SW 1271 (cell line): ENCODE measurements at places on chromosomes 13 and 19.
A peak's percentile ranks its signal among the peaks of the same experiment; 100 is the strongest.

- no peak for DNase-seq
These were observed 351.4 kb downstream of the SLITRK5 start for GRCh38 chr13:88022431-88023208.

DNA sequence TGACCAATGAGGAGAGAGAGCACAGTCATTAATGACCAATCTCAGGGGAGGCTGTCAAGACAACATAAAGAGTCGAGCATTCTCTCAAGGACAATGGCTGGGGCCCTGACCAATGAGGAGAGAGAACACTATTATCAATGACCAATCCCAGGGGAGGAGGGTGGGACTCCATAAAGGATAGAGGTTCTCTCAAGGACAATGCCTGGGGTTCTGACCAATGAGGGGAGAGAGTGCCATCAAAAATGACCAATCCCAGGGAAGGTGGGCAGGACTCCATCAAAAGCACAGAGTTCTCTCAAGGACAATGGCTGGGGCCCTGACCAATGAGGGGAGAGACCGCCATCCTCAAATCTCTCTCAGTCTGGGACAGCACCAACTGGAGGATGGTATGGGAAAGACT is 3.3 kb upstream of the KLK11 start:
- no peak for DNase-seq

- no peak for DNase-seq
These were observed 202.9 kb downstream of the USP12 start for GRCh38 chr13:26968431-26969341.

GRCh38 chr13:38395497-38395788 is 45.8 kb downstream of the UFM1 start:
- DNase-seq = no peak

DNA sequence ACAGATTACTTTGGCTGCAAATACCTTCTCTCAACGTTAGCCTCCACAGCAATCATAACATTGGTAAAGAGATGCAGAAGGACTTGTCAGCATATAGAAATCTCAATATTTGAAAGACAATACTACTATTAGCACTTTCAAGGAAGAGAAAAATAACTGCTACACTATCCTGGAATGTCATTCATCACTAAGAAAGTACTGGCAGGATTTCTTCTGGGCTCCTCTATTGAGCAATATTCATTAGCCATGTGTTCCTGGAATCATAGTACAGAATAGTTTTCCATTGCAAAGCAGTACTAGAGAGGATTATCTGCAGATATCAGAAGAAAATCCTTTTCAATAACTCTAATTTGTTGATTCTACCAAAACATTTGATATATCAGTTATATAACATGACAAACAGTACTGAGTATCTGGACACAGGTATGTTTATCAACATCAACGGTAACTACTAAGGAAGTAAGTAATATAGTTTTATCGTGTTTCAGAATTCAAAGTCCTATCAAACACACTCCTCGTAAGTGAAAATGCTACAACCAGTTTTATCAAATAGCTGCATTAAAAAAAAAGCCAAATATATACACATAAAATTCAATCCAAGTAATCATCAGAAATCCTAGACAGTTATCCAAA is 27.3 kb downstream of the INTS6 start:
- no peak for DNase-seq

DNA sequence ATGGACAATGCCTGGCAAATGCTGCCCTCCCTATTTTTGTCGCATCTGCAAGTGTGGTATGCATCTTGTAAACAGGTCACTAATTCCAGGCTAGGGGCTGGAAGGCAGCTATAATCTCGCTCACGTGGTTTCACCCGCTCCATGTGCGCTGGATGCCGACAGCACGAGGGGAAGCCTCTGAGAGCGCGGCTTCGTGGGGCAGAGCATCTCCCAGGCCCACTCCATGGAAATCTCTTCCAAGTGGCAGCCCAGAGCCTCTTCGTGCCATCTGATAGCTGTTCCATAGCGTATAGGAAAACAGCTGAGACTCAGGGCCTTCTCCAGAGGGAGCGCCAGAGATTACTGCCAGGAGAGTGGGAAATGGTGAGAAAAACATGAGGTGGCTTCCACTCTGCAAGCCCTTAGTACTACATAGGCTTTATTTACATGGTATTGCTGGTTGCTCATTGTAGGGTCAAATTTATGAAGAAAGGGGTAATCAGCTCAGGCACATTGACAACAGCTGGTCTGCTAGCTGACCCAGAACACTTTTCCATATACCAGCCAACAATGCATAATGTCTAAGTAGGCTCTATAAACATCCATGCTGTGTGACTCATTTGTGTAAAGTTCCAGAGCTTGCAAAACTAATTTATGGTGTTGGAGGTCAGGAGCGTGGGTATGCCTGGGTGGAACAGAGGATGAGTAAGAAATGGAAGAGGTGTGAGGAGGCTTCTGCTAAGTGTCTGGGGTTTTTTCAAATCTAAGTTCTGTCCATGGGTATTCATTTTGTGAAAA is 165.2 kb downstream of the SHISA2 start:
- no peak for DNase-seq

DNA sequence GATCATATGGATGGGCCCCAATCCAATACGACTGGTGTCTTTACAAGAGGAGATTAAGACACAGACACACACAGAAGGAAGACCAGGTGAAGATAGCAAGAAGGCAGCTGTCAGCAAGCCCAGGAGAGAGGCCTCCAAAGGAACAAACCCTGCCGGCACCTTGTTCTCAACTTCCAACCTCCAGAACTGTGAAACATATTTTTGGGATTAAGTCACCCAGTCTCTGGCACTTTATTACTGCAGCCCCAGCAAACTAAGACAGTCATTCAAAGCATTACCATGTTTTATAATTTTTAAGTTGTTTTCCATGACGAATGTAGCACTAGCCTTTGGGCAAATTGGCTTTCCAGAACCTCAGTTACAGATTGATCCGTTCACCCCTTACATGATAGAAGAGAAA is 11.3 kb downstream of the STARD13 start:
- peak; percentile 41 for DNase-seq

- DNase-seq = no peak
These were observed 3.8 kb downstream of the GJB2 start for GRCh38 chr13:20188667-20189553.

- no peak for DNase-seq
These were observed 42.9 kb upstream of the RAP2A start for GRCh38 chr13:97390941-97391600.

DNA sequence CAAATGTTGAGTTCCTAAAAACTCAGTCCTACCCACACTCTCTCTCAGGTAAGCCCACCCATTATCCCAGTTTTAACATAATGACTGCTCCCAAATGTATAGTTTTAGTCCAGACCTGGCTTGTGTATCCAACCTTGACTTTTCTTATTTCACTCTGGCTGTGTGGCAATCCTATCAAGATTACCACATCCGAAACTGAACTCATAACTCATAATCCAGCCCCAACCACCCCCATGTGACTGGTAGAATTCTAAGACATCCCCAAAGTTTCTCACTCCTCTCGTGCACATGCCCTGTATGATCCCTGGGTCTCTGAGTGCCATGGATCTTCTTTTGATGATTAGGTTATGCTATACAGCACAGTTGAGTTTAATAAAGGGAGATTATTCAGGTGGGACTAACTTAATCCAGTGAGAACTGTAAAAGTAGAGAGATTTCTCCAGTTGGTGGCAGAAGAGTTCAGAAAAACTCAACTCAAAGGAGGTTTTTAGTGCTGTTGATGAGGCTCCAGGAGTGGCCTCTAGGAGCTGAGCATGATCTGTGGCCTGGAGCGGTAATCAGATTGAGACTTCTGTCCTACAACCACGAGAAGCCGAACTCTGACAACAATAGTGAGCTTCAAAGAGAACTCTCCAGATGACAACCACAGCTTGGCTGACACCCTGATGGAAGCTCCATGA is 413.4 kb downstream of the ZNF536 start:
- DNase-seq = peak; percentile 1

DNA sequence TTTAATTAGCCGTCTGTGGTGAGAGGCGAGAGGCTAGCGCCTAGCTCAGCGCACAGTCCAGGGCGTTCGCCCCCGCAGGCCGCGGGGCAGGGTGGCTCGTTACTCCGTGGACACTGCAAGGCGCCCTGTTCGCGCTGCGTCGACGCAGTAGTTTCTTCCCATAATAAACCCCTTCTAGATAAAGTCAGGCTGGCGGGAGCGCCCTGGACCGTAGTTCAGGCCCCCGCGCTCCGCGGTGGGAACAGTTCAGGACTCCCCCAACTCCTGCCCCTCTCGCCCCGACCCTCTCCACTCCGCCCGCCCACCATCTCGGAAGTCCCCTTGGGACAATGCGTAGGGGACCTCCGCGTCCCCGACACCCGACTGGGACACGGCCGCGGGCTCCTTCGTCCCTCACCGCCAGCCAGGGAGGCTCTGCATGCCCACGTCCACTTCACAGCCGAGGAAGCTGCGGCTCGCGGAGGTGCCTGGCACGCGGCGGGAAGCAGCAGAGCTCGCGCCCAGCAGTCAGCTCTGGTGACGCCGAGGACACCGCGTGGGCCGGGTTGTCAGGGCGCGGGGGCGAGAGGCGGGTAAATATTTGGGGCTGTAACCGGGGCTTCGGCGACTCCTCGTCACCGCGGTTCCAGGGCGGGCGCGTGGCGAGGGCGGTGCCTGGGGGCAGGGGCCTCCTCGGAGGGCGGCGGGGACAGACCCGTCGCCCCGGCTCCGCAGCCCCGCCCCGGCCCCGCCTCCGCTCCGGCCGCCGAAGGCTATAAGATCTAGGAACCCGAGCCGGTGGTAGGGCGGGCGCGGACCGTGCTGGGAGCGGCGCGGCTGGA is at the start of gene RGCC:
Gene RGCC, plus strand, starts transcription at position 783 of the 821 bp plus-strand sequence. CDS start 158 bp downstream, outside the sequence.
- peak; percentile 45 for DNase-seq

- no peak for DNase-seq
These were observed 597.8 kb upstream of the SLC10A2 start for GRCh38 chr13:103663996-103664395.

- DNase-seq = no peak
These were observed 223.0 kb downstream of the TSHZ3 start for GRCh38 chr19:31126236-31126635.

DNA sequence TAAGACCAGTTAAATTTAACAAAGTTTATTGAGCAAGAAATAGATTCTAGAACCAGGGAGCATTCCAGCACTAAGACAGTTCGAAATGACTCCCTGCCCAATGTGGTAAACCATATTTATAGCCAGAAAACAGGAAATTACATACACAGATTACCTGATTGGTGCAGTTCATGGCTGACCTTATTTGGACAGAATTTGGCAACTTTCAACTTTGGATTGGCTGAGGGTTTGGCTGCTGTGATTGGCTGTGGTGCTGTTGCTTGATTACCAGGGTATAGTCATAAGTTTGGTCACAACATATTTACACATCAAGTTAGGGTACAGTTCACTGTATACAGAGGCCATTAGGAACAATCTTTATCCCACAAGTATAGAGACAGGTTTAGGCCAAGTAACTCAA is 984.8 kb upstream of the MIR17HG start:
- DNase-seq = no peak

DNA sequence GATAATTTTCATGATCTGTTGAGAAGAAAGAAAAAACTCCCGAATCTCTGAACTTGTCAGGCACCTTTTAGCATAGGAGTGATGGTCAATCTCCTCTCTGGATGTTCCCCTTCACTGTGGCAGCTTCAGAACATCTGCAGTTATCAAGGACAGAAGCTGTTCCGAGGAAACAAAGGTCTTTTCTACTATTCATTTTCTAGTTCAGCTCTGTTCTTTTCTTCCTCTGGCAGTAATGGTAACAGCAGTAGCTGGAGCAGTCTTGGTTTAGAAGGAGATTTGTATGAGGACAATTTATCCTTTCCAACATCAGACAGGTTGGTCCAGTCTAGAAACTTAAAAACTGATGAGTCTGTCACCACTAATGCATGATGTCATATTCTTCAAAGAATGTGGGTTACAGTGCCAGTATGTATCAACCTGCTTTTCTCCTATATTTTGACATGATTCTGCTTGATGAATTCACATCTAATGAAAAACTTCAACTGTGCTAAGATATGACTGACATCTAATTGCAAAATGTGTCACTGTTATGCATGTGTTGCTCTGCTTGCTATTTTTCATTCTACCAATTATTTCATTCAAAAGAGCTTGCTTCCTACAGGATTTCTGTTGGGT is 41.0 kb downstream of the AKAP11 start:
- no peak for DNase-seq

- no peak for DNase-seq
These were observed 219.9 kb upstream of the IRS2 start for GRCh38 chr13:110006304-110006703.

GRCh38 chr19:46218160-46218559 is 11.4 kb upstream of the IGFL1 start:
- DNase-seq = no peak

- no peak for DNase-seq
These were observed 8.1 kb upstream of the CTXN1 start for GRCh38 chr19:7933828-7934725.

GRCh38 chr13:65966991-65967451 is 1263.1 kb downstream of the PCDH9 start:
- peak; percentile 45 for DNase-seq

DNA sequence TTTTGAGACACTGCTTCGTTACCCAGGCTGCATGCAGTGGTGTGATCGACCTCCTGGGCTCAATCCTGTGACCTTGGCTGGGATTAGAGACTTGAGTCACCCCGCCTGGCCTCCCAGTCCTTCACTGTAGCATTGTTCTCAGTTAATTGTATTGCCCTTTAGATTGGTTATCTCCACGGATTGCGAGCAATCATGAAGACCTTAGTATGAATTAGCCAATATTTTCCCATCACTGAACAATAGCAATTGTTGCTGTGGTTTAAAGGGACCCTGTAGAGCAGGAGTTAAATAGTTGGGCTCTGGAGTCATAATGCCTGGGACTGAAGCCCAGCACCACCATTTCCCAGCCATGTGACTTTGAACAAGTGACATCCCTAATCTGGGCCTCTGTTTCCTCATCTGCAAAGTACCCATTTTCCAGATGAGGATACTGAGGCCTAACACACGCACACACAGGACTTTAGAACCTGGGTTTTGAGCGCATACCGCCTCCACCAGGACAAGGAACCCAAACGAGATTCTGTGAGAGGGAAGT is 8.4 kb downstream of the PPP1R14A start:
- no peak for DNase-seq

DNA sequence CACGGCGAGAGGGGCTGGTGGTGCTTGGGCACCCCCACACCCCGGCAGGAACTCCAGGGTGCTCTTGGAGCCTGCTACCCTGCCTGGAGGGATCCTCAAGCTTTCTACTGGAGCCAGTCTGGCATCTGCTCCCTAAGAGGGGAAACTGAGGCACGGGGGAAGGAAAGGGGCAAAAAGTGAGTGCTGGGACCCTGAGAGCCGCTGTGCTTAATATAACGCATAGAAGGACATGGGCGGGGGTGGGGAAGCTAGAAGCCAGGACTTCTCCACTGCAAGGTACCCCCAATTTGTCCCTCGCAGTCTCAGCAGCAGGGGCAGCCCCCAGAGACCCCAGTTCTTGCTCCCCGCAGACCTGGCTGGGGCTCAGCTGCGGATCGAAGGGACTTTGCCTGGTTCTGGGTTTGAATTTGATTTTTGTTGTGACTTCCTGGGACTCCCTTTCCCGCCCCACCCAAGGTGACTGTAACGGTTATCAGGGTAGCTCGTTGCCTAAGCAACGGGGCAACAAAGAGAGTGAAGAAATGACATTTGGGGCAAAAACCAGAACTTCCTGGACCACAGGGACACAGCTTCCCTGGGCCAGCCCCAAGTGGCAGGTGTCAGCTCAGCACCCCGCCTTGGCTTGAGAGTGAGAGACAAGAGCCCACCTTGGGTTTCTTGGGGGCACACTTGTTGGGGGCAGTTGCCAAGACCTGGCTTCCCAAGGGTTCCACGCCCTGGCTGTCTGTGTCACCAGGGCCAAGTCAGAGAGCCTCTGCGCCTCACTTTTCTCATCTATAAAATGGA is 638 bp downstream of the ADGRE5 start:
- DNase-seq = peak; percentile 47

GRCh38 chr13:41811588-41812021 is 149.3 kb downstream of the VWA8 start:
- DNase-seq = no peak
